Activated CD4-positive, alpha-beta memory T cell treated with anti-CD3 and anti-CD28 coated beads for 36 hours (primary cell): ENCODE measurements at places on chromosomes 6 and 20. TPM values are rescaled to one million over a fixed set of nuclear protein-coding genes. Genes with fewer than 3 reads are reported as not detected.

SNAP91 gene
- not detected for total RNA-seq

CGA gene
- not detected for total RNA-seq

TBXT gene
- not detected for total RNA-seq

CASS4 gene
- 7.8 TPM for total RNA-seq

GRCh38 chr6:28758046-28758817 lies 165.6 kb downstream of the TRIM27 start:
- H3K4me1 ChIP-seq = no peaks in the 10 kb centered on the region
- H3K27ac ChIP-seq = no peak overlapping the region
- H3K36me3 ChIP-seq = no peaks in the 10 kb centered on the region
- H3K4me3 ChIP-seq = no peak overlapping the region
- no peak for DNase-seq

GRCh38 chr6:11538052-11538818 lies 686 bp downstream of the TMEM170B start:
- H3K36me3 ChIP-seq = no peaks in the 10 kb centered on the region
- peaks cover 9% of the 10 kb centered on the region for H3K4me1 ChIP-seq
- H3K27ac ChIP-seq = no peak overlapping the region
- peaks cover 12% of the 10 kb centered on the region for H3K27me3 ChIP-seq
- H3K4me3 ChIP-seq = peak overlapping the region; percentile 73
- DNase-seq = peak; percentile 24

DNA sequence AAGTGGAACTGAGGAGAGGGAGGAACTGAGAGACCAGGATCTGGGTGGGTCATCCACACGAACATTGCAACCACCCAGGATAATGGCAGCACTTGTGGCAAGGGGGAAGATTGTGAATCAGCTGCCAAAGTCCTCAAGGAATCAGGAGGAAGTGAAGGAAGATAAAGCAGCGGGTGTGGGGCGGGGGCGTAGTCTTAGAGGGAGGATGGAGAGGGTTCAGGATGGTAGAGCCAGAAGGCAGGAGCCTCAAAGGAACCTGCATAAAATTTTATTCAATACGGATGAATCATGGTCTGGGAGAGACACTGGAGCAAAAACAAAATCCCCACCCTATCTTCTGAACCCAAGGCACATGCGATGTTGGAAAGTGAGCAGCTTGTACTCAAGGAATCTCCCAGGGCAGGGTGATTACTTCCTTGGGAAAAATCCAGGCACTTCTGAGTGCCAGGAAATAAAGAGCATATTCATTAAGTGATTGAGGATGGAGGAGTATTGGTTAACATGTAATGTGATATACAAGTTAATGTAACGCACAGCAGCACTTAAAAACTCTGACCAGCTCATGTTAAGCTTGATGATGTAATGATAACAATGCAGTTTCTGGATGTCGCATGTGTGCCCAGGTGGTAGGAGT lies 82.0 kb upstream of the B3GAT2 start:
- no peaks in the 10 kb centered on the region for H3K4me1 ChIP-seq
- peaks cover 2% of the 10 kb centered on the region for H3K27me3 ChIP-seq
- DNase-seq = no peak

- peaks cover 40% of the 10 kb centered on the region for H3K36me3 ChIP-seq
- DNase-seq = peak; percentile 62
- no peak overlapping the region for H3K27ac ChIP-seq
- H3K4me3 ChIP-seq = no peak overlapping the region
- H3K27me3 ChIP-seq = no peaks in the 10 kb centered on the region
Observed at GRCh38 chr6:138944412-138944811, 43.6 kb downstream of the REPS1 start.

DNA sequence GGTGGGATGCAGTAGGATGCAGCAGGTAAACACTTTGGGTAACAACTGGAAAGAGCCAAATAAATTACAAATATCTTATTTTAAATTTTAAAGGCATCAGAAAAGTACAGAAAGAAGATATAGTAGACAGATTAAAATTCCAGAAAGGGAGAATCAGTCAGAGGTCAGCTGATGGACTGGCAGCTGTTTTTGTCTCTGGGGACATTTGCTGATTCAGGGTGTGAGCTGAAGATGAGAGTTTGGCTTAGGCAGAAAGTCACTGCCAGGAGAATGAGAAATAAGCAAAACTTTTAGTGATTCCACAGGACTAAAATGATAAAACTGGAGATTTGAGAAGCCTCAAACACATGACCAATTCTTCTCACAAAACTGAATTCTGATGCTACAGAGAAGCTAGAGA lies 39.5 kb downstream of the AHI1 start:
- H3K36me3 ChIP-seq = peaks cover 4% of the 10 kb centered on the region
- no peak overlapping the region for H3K4me3 ChIP-seq
- H3K27me3 ChIP-seq = no peaks in the 10 kb centered on the region
- DNase-seq = no peak
- H3K4me1 ChIP-seq = no peaks in the 10 kb centered on the region
- H3K27ac ChIP-seq = no peak overlapping the region
